Central memory CD4-positive, alpha-beta T cell (primary cell): ENCODE measurements at places on chromosomes 1 and 21.

GRCh38 chr1:94309216-94309615 is 71.8 kb upstream of the ARHGAP29 start:
- DNase-seq = no peak

DNA sequence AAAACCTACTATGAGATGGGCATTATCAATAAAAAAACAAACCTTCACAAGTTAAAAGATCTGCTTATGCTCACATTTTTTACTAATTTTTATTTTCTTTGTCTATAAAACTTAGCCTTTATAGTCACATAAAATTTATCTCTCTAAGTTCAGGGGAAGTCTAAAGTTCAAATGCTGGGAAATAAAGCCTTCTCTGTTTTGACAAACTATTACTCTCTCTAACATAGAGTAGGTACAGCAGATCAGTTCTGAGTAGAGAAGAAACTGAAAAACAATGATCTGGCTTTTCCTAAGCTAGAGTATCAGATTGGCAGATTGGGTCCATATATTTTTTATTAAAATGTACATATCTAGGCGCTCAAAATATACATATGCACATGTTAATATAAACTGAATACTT is 31.2 kb downstream of the C1orf141 start:
- no peak for DNase-seq

DNA sequence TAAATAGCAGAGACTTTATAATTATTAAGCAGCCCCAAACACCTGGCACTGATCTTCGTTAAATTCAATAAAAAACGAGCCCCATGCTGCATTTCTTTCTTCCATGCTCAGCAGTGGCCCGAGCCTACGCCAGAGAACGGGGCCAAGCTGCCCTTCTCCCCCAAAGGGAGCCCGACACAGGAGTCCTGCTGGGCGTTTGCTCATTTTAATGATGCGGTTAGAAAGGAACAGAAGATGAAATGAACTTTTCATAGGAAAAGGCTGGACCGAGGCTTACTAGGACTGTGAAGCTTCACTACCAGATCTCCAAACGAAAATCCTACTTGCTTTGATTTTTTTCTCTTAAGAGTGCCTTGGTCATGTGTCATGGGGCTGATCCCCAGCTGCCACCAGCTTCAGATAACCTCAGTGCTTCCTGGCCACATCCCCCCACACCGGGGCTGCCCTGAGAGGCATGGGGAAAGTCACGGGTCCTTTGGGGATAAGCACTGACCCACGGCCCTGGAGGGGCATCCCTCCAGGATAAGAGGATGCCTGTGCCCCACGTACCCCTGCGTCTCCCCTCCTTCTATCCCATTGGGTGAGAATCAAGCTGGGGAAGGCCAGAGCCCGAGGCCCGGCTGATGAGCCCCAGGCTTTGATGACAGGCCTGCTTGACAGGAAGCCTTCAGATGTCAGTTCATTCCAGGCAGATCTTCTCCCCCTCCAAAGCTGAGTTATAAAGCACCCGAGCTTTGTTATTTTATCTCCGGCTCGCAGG is 34.2 kb downstream of the PGBD5 start:
- DNase-seq = no peak

- no peak for DNase-seq
Observed at GRCh38 chr1:7550981-7551380, 220.1 kb upstream of the VAMP3 start.

DNA sequence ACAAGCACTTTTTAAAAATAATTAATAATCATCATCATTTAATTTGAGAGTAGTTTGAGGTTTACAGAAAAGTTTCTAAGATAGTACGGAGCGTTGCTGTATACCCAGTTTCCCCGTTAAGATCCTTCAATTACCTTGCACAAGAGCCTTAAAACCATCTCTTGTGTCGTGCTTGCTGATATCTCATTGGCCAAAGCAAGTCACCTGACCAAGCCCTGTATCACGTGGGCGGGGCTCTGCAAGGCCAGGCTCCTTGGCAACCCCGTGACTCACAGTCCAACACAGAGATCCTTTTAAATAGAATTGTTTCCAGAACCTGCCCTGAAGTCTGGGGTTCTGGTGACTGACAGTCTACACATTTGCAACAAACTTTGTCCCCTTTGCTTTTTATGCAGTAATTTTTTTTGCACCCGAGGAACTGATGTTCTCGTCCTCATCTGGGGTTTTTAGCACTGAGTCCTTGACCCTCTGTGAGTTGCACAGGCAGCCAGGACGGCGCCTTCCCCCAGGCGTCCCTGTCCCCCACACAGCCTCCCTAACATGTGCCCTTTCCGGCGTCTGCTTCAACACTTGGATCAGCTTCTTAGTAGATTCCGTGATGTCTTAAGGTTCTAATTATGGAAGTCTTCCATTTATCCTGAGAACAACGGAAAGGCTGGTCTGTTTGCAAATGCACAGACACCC is 183.3 kb upstream of the TMEM51 start:
- DNase-seq = no peak
